ENCODE measurements at places on chromosomes 3 and 15.

- DNase-seq, result no peak
Observed at GRCh38 chr15:68719672-68720071, 101.0 kb downstream of the ANP32A start.

DNA sequence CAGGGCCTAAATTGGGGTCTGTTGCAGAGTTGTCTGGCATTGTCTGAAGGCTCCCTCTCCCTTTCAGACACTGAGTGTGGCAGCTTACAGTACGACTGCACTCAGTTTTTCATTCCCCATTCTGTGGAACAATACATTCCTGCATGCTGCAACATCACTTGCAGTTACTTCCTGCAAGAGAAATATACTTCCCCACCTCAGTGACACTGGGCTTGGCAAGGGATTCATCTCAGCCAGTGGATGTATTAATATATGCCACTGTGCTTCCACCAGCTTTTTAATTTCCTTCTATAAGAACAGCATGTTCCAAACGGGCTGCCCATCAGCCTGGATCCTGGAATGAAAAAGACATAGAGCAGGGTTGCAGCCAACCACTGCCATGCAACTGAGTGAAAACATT, 23.1 kb downstream of the B3GALNT1 start:
- no peak for DNase-seq

DNA sequence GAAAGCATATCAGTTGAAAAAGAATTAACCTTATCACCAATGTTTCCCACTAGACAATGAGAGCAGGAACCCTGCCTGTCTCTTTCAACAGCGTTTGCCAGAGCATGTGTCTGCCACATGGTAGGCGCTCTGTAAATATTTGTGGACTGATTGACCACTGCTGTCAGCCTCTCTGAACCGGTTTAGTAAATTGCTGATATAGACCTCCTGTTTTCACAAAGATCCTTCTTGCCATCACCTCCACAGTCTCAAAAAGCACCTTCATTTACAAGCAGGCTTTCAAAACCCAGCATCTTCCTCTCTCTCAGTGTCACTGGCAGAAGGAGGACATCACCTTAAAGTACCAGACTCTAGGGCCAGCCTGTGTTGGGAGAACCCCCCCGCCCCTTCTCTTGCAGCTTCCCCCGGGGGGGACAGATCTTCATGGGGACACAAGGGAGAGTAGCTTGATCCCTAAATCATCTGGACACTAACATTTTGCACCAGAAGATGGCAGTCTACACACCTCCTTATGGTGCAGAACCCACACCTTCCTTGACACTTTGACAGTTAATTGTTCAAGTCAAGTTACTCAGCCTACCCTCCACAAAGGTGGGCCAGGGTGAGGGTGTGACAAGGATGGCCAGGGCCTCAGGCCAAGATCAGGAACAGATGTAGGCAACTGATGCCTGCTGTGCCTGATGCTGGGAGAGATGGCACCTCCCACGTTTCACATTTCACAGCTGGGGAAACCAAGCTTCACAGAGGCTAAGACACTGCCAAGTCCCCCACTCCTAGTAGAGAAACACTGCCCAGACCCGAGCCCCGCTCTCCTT, 37.8 kb upstream of the USP3 start:
- no peak for DNase-seq

DNA sequence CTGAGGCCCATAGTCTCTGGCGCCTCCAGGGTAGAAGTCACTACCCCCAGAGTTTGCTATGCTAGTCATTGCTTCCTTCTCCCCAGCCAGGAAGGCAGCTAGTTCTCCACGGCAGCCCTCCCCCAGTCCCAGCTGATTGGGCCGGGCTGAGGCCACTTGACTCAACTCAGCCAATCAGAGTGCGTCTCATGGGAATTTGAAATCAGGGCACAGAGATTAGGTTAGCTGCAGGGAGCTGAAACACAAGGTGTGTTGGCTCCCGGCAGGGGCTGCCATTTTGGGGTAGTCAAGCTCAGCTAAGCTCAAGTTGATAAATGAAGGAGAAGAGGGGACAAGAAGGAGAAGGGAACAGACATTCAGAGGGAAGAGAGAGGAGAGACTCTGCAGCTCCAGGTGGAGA, 32.8 kb downstream of the LINGO1 start:
- peak; percentile 66 for DNase-seq

- DNase-seq, result no peak
Observed at GRCh38 chr3:97979610-97980009, 7.4 kb upstream of the RIOX2 start.

- DNase-seq, result no peak
Observed at GRCh38 chr3:33317963-33318709, 40.9 kb downstream of the FBXL2 start.

DNA sequence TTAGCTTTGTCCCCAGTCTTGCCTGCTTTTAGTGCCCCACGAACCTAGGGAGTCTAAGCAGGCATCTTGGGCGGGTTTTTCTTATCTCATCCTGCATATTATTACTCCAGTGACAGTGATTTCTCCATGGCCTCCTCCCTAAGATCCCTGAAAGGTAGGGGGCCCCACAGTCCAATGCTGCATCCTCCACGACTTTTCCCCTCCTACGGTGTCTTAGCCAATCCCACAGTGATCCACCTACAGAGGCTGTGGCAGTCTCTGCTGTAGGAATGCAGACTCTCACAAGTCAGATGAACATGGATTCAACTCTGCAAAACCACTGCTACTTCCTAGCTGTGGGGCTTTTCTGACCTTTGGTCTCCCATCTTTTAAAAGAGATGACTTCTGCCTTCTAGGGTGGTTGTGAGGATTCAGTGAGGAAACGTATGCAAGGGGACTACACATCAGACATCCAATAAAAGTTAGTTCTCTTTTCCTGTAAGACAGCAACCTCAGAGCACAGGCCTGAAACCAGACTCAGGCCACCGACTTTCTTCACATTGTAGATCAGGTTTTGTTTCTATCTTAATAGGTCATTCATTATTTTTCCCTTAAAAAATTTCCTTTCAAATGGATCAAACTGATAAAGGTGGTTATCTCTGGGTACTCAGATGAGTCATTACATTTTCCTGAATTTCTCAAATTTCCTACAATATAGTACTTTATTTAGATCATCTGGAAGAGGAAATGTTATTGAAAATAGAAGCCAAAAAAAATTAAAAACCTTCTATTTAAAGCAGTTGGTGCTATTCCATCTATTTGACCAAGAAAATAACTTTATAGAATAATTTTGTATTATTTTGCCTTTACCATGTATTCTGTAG, 23.2 kb downstream of the ILDR1 start:
- DNase-seq, result no peak

GRCh38 chr15:31297575-31298456, 28.8 kb upstream of the KLF13 start:
- no peak for DNase-seq

- peak; percentile 32 for DNase-seq
Observed at GRCh38 chr15:85044251-85044853, 62.7 kb downstream of the PDE8A start.

- DNase-seq, result no peak
Observed at GRCh38 chr3:118792191-118792590, 242.5 kb downstream of the IGSF11 start.

DNA sequence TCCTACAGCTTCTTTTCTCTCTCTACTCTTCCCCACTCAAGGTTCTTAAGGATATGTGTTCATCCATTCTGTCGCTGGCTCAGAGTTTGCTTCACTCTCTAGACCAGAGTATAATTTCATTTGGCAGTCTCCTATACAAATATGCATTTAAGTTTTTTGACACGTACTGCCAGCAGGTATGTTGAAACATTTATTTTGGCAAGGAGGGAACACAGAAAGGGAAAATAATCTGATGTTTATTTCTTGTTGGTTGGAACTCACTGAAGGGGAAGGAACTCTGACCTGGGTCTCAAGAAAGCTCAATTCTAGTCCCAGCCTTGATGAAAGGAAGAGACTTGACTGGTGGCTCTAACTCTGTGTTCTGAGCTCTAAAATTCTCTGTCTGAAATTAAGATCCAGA, 21.6 kb downstream of the FANCD2 start:
- DNase-seq, result no peak

- no peak for DNase-seq
Observed at GRCh38 chr3:24306518-24306917, 188.1 kb downstream of the THRB start.

- no peak for DNase-seq
Observed at GRCh38 chr3:119543147-119543546, 16.3 kb downstream of the CD80 start.

DNA sequence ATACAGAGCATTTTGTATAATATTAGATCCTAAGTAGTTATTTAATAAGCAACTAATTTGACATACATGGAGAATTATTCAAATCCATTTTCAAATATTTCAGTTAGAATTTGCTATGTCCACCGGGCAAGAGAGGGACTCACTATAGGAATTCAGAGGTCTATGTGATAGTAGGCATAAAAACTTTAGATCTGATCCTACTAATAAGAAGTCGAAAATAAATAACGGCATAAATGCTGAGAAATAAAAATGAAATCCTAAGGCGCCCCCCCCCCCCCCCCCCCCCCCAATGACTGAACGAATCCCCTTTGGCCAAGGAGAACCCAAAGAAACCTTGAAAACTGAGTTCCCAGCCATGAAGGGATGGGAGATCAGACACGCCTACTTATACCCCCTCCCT, 80.6 kb downstream of the ZNF385D start:
- DNase-seq, result no peak

GRCh38 chr3:194139071-194139813, 3.3 kb downstream of the HES1 start:
- peak; percentile 30 for DNase-seq

DNA sequence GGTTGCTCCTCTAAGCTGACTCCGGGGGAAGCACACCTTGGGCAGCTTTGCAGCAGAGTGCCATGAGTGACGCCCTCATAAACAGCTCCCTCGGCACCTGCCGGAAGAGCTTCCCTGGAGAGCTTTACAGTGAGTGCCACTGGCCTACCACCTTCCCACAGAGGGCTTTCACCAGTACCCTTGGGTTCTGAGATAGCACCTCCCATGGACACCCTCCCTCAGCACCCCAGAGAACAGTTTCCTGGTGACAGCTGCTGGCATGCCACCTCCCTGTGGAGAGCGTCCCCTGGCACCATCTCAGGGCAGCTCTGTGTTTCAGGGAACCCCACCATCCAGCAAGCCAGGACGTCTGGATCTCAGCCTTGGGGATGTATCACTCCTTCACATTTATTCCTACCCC, 49.1 kb downstream of the RUBCN start:
- DNase-seq, result no peak

- no peak for DNase-seq
Observed at GRCh38 chr3:112394003-112394640, 61.2 kb downstream of the CD200 start.

DNA sequence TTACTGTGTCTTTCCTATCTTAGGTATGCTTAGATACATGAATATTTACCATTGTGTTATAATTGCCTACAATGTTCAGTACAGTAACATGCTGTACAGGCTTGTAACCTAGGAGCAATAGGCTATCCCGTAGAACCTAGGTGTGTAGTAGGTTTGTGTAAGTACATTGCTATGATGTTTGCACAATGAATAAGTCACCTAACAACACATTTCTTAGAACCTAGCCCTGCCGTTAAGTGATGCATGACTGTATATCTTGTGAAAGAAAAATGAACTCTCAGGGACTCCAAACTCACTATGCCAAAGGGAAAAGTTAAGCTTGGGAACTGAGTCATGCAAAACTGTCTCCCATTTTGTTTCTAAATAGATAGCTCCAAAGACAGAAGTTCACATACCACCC, 91.5 kb upstream of the ACP3 start:
- no peak for DNase-seq

DNA sequence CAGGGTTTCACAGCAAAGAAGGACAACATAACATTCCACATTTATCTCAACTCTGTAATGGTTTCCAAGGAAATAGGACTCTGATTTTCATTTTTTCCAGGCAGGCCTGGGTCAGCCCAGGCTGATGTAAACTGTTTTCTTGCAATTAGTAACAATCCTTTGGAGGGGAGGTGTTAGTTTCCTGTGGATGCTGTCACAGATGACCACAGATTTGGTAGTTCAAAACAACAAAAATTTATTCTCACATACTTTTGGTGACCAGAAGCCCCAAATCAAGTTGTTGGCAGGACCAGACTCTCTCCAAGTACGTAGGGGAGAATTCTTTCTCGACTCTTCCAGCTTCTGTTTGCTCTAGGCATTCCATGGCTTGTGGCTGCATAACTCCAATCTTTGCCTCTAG, 88.0 kb downstream of the EDEM1 start:
- DNase-seq, result no peak

GRCh38 chr15:64348455-64348854, 7.5 kb downstream of the CSNK1G1 start:
- DNase-seq, result no peak

- peak; percentile 27 for DNase-seq
Observed at GRCh38 chr15:30791239-30792175, 112.2 kb upstream of the FAN1 start.

DNA sequence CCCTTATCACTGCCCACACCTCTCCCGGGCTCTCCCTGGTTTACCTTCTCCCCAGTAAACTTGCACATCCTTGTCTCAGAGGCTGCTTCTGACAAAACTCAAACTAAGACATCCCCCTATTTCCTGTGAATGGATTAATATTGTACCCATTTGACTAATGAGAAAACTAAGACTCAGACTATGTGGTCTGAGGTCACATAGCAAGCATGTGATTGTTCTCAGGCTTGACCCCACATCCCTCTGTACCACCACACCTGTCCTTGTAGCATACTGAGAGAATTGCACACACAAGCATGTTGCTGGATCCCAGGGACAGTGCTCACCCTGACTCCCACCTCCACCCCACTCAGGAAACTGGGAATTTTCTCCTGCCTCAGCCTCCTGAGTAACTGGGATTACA, 90.7 kb upstream of the HES1 start:
- no peak for DNase-seq

DNA sequence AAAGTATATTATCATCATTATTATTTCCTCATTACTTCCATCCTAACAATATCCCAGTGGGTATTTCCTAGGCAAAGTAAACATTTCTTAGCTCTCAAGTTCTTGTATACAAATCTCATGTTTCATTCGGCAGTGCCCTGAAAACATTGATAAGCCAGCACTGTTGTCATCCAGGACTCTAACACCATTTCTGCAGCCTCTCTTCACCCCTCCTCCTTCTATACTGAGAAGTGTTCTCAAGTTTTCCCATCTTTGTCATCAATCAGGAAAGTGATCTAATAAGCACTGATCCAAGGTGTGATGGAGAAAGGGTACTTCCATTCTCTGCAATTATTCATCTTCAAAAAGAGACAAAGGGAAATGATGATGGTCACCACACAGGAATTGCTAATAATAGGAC, 168.4 kb upstream of the CCDC54 start:
- DNase-seq, result no peak

GRCh38 chr3:29138171-29138570, 142.7 kb upstream of the RBMS3 start:
- DNase-seq, result no peak

DNA sequence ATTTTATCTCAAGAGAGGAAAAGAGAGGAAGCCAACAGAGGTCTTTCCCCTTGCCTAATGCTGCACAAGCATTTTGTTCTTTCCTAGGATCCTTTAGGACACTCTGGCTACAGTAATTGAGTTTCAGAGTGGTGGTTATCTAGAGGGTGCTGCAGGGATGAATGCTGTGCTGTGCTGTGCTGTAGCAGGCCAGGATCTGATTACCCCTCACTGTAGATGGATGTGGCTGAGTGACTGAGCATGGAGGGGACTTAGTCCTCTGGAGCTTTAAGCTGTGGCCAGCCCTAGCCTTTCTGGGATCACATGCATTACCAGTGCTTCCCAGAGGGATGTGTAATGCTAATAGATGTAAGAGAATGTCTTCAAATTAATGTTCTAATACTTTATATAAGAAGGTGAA, 94.8 kb downstream of the SLC9A9 start:
- DNase-seq, result no peak

GRCh38 chr3:15065550-15066007, 464 bp upstream of the MRPS25 start:
- DNase-seq, result no peak

- no peak for DNase-seq
Observed at GRCh38 chr15:89374086-89374981, 39.7 kb upstream of the POLG start.
